CD8-positive, alpha-beta memory T cell (primary cell): ENCODE measurements at places on chromosomes 7 and 10. TPM values are rescaled to one million over a fixed set of nuclear protein-coding genes. Genes with fewer than 3 reads are reported as not detected.

PIP4K2A gene
- total RNA-seq, result 130 TPM

HOGA1 gene
- total RNA-seq, result not detected

LIPJ gene
- 0.16 TPM for total RNA-seq

TMEM213 gene
- total RNA-seq, result not detected

SH2D4B gene
- 0.13 TPM for total RNA-seq

LRRD1 gene
- total RNA-seq, result not detected

PIP gene
- total RNA-seq, result not detected

FEZF1 gene
- not detected for total RNA-seq

ARHGAP12 gene
- 5.3 TPM for total RNA-seq

- no peak overlapping the region for H3K4me3 ChIP-seq
- peak; percentile 17 for DNase-seq
- H3K27ac ChIP-seq, result no peak overlapping the region
- no peaks in the 10 kb centered on the region for H3K27me3 ChIP-seq
These were observed 21.1 kb downstream of the PLAU start for GRCh38 chr10:73931767-73932619.

DNA sequence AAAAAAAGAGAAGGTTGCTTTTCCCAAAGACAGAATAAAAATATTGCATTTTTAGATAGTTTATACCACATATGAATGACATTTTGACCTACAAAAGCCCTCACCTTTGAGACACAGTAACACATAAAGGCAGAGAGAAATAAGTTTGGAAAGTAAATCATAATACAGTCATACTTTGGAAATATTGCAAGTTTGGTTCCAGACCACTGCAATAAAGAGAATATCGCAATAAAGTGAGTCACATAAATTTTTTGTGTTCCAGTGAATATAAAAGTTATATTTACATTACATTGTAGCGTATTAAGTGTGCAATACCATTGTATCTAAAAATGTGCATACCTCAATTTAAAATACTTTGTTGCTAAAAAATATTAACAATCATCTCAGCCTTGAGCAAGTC is 40.3 kb downstream of the CCDC71L start:
- no peaks in the 10 kb centered on the region for H3K4me1 ChIP-seq
- no peaks in the 10 kb centered on the region for H3K36me3 ChIP-seq
- H3K27me3 ChIP-seq, result no peaks in the 10 kb centered on the region

GRCh38 chr10:71467569-71468362 is 71.0 kb downstream of the CDH23 start:
- no peaks in the 10 kb centered on the region for H3K36me3 ChIP-seq
- H3K4me1 ChIP-seq, result no peaks in the 10 kb centered on the region
- H3K4me3 ChIP-seq, result no peak overlapping the region
- H3K27me3 ChIP-seq, result no peaks in the 10 kb centered on the region

- H3K27ac ChIP-seq, result no peak overlapping the region
- no peak overlapping the region for H3K4me3 ChIP-seq
- no peaks in the 10 kb centered on the region for H3K4me1 ChIP-seq
- H3K36me3 ChIP-seq, result no peaks in the 10 kb centered on the region
These were observed 126.5 kb downstream of the MYL10 start for GRCh38 chr7:101502466-101503098.

DNA sequence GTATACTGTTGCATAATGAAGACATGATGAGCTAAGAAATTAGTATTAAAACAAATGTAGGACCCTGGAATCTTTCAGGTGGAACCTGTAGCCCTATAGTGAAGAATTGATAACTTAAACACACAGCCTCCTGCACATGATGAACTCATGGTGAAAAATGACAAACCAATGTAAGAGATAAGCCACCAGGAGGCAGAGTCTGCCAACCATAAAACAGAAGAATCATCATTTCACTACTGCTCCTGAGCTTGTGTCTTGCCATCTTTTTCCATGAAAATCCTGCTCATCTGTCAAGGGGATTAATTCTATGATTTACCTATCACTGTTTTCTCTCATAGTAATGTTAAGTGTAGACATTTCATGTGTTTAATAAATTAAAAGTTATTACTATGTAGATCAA is 363.9 kb downstream of the MALRD1 start:
- no peaks in the 10 kb centered on the region for H3K36me3 ChIP-seq
- no peaks in the 10 kb centered on the region for H3K27me3 ChIP-seq
- DNase-seq, result no peak
- H3K4me1 ChIP-seq, result no peaks in the 10 kb centered on the region
- H3K27ac ChIP-seq, result no peak overlapping the region
- no peak overlapping the region for H3K4me3 ChIP-seq

- DNase-seq, result no peak
- H3K36me3 ChIP-seq, result no peaks in the 10 kb centered on the region
- H3K4me1 ChIP-seq, result no peaks in the 10 kb centered on the region
- H3K4me3 ChIP-seq, result no peak overlapping the region
These were observed 118.8 kb upstream of the SFMBT2 start for GRCh38 chr10:7529638-7530037.

- no peak overlapping the region for H3K4me3 ChIP-seq
- H3K27ac ChIP-seq, result no peak overlapping the region
- no peaks in the 10 kb centered on the region for H3K4me1 ChIP-seq
- no peaks in the 10 kb centered on the region for H3K27me3 ChIP-seq
These were observed 255.2 kb upstream of the POT1 start for GRCh38 chr7:125184801-125185200.

DNA sequence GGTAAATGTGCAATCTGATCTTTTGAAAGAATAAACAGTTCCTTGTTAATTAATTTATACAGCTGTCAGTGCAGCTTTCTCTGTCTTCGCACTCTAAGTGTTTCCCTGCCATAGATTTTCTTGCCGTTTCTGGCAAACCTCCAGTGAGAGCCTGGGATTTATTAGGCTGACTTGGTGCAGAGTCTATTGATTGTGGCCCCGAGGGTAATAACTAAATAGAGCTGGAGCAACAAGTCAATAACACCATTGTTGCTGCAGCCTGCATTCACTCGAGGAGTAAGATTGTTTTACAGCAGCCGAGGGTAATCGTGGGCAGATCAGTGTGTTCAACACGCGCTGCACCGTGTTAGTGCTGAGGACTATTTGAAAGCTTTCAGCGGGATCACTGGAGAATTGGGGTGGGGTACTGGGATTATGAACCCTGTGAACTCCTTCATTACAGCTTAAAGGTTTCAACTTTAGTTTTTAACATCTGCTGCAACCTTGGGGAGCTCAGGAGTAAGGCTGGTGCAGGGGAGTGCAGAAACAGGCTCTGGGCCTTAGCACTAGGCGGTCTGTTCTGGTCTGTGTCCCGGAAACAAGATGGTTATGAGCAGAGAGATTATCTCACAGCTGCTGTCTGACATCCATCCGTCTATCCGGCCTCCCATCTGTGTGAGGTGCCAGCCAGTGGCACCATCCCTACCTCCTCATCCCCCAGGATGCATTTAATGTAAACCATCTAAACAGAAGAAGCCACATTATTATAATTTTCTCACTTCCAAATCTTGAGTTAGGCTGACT is 174.0 kb upstream of the TCF7L2 start:
- no peaks in the 10 kb centered on the region for H3K27me3 ChIP-seq
- no peak for DNase-seq
- no peaks in the 10 kb centered on the region for H3K4me1 ChIP-seq
- H3K27ac ChIP-seq, result no peak overlapping the region
- H3K36me3 ChIP-seq, result no peaks in the 10 kb centered on the region

- no peak overlapping the region for H3K27ac ChIP-seq
- no peak for DNase-seq
- H3K27me3 ChIP-seq, result no peaks in the 10 kb centered on the region
- no peaks in the 10 kb centered on the region for H3K36me3 ChIP-seq
- peaks cover 14% of the 10 kb centered on the region for H3K4me1 ChIP-seq
These were observed 10.3 kb upstream of the VIM start for GRCh38 chr10:17217631-17218232.

GRCh38 chr7:54908760-54909438 is 109.9 kb upstream of the EGFR start:
- H3K36me3 ChIP-seq, result no peaks in the 10 kb centered on the region
- no peak overlapping the region for H3K4me3 ChIP-seq
- no peaks in the 10 kb centered on the region for H3K4me1 ChIP-seq
- no peak overlapping the region for H3K27ac ChIP-seq
- no peaks in the 10 kb centered on the region for H3K27me3 ChIP-seq

- no peak for DNase-seq
- no peak overlapping the region for H3K27ac ChIP-seq
- no peak overlapping the region for H3K4me3 ChIP-seq
These were observed 11.5 kb downstream of the ABCB4 start for GRCh38 chr7:87463982-87464381.

DNA sequence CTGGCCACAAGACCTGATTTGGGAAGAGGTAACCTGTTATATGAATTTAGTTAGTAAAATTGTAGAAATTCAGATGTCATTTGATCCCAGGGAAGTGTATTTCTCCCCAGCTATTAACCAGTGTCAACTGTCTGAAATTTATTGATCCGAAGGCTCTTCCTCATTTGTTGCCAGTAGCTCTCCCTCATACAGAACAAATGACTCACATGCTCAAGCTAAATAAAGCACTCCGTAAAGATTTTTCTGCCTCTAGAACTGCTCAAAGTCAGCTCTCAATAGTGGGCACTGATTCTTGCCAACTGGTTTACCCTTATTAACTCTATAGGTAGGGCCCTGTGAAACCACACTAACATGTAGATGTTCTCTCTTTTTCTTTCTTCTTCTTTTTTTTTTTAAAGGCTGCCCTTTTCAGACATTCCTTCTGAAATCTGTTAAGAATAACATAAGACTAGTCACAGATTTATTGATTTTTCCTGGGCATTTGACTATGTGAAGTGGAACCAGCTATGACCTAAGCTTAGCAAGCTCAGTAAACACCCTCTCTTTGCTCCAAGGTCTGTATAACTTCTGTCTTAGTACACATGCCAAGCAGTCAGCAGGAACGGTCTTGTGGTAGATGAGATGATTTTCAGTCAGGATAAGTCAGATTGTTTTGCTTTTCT is 21.8 kb downstream of the RPA3 start:
- no peaks in the 10 kb centered on the region for H3K27me3 ChIP-seq
- H3K36me3 ChIP-seq, result no peaks in the 10 kb centered on the region
- DNase-seq, result no peak
- H3K4me3 ChIP-seq, result no peak overlapping the region

- H3K4me1 ChIP-seq, result no peaks in the 10 kb centered on the region
- no peak overlapping the region for H3K27ac ChIP-seq
- H3K27me3 ChIP-seq, result no peaks in the 10 kb centered on the region
These were observed 348.9 kb downstream of the ARL4A start for GRCh38 chr7:13036256-13036780.

DNA sequence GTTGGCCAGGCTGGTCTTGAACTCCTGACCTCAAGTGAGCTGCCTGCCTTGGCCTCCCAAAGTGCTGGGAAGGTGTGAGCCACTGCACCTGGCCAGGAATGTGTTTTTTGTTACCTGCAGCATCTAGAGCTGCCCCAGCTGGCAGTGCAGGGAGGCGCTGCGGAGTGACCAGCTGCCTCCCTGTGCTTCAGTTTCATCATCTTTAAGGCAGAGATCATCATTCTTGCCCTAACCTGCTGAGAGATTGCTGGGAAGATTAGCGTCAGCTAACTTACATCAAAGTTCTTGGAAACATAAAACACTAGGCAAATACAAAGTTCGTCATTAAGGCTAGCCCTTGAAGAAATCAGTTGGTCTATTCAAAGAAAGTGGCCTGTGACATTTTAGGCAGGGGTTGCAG is 2.3 kb downstream of the ZNF282 start:
- no peak overlapping the region for H3K4me3 ChIP-seq
- H3K4me1 ChIP-seq, result peaks cover 16% of the 10 kb centered on the region
- H3K27ac ChIP-seq, result no peak overlapping the region

- no peak overlapping the region for H3K27ac ChIP-seq
- no peak for DNase-seq
- H3K36me3 ChIP-seq, result no peaks in the 10 kb centered on the region
- H3K4me3 ChIP-seq, result no peak overlapping the region
- H3K4me1 ChIP-seq, result no peaks in the 10 kb centered on the region
These were observed 595.0 kb downstream of the GRM8 start for GRCh38 chr7:126657599-126658358.

DNA sequence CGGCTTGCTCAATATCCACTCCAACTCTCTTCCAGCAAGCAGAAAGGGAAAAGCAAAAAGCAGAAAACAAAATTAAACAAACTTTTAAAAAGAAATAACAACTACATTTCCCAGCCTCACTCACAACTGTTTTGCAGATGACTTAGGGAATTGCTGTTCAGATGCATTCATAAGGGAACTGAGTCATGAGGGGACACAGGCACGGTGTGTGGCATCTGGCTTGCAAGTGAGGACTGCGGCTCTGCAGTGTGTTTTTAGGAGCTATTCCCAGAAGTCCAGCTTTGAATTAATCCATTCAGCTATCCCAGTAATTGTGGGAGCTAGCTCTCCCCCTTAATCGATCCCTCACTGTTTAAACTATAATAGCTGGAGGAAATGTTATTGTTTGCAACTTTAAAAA is 30.3 kb downstream of the PTN start:
- no peak for DNase-seq
- no peak overlapping the region for H3K27ac ChIP-seq
- no peaks in the 10 kb centered on the region for H3K36me3 ChIP-seq
- no peaks in the 10 kb centered on the region for H3K4me1 ChIP-seq

- peaks cover 3% of the 10 kb centered on the region for H3K27me3 ChIP-seq
- no peak overlapping the region for H3K4me3 ChIP-seq
- H3K27ac ChIP-seq, result no peak overlapping the region
- DNase-seq, result no peak
These were observed 14.4 kb downstream of the SCIN start for GRCh38 chr7:12584930-12585329.
